ENCODE measurements at places on chromosomes 2 and 18. TPM values are rescaled to one million over a fixed set of nuclear protein-coding genes. Genes with fewer than 3 reads are reported as not detected.
A peak's percentile ranks its signal among the peaks of the same experiment; 100 is the strongest.

GRCh38 chr2:47274054-47274782 is 119.1 kb upstream of the STPG4 start:
- H3K4me1 ChIP-seq = peaks cover 36% of the 10 kb centered on the region
- H3K36me3 ChIP-seq = no peaks in the 10 kb centered on the region
- H3K27ac ChIP-seq = no peak overlapping the region
- no peak for DNase-seq

The RUFY4 gene
- not detected for total RNA-seq

The RPL31 gene
- total RNA-seq = 756 TPM

- peak; percentile 60 for DNase-seq
- H3K27me3 ChIP-seq = no peaks in the 10 kb centered on the region
- H3K27ac ChIP-seq = no peak overlapping the region
- no peak overlapping the region for H3K4me3 ChIP-seq
- H3K36me3 ChIP-seq = no peaks in the 10 kb centered on the region
Measured at GRCh38 chr18:63951302-63951705, 2.2 kb downstream of the HMSD start.

- H3K4me1 ChIP-seq = peaks cover 4% of the 10 kb centered on the region
- no peaks in the 10 kb centered on the region for H3K27me3 ChIP-seq
- no peak overlapping the region for H3K27ac ChIP-seq
- H3K4me3 ChIP-seq = no peak overlapping the region
Measured at GRCh38 chr2:101778102-101778501, 80.6 kb downstream of the MAP4K4 start.

The LOXHD1 gene
- total RNA-seq = not detected

The CD8B2 gene
- not detected for total RNA-seq

- no peak overlapping the region for H3K27ac ChIP-seq
- no peak overlapping the region for H3K4me3 ChIP-seq
- DNase-seq = peak; percentile 18
- peaks cover 68% of the 10 kb centered on the region for H3K27me3 ChIP-seq
- no peaks in the 10 kb centered on the region for H3K4me1 ChIP-seq
Measured at GRCh38 chr18:1998121-1998520, 573.2 kb downstream of the METTL4 start.

DNA sequence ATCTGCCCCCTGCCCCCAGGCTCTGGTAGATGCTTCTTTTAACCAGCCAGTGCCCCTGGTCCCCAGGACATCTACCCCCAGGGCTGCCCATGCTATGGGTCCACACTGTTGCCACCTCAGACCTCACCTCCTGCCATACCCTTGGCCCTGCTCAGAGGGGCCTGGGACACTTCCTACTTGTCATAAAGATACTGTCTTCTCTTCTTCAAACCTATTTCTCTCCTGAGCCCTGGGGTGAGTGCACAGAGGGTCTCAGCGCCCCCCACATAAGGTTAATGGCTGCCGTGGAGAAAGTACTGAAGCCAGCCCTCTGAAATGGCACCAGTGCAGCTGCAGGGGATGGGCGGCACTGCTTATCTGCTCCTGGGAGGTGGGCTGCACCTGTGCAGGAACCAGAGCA is 77.6 kb upstream of the MGAT4A start:
- H3K27me3 ChIP-seq = no peaks in the 10 kb centered on the region
- DNase-seq = no peak
- H3K4me3 ChIP-seq = no peak overlapping the region
- peaks cover 24% of the 10 kb centered on the region for H3K4me1 ChIP-seq
- H3K27ac ChIP-seq = no peak overlapping the region

DNA sequence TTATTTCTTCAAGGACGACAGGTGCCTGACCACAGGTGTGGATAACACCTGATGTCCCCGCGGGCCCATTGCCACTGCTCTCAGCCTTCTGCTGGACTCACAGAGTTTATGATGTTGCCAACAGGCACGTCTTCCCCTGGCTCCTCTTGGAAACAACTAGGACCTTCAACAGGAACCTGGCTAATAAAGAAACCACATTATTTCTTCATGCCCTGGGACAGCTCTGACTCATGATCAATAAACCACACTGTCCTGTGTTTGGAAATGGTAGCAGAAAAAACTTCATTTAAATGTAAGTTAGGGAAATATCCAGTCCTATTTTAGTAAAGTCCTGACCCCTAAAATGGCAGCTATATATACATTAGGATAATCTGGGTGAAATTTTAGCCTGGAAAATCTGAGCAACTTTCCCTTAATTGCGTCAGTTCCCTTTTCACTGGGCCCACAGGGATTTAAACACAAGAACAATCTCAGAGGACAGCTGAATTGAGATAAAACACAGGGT is 158.9 kb downstream of the VAPA start:
- H3K4me3 ChIP-seq = no peak overlapping the region
- peak; percentile 76 for DNase-seq
- peaks cover 23% of the 10 kb centered on the region for H3K27me3 ChIP-seq

DNA sequence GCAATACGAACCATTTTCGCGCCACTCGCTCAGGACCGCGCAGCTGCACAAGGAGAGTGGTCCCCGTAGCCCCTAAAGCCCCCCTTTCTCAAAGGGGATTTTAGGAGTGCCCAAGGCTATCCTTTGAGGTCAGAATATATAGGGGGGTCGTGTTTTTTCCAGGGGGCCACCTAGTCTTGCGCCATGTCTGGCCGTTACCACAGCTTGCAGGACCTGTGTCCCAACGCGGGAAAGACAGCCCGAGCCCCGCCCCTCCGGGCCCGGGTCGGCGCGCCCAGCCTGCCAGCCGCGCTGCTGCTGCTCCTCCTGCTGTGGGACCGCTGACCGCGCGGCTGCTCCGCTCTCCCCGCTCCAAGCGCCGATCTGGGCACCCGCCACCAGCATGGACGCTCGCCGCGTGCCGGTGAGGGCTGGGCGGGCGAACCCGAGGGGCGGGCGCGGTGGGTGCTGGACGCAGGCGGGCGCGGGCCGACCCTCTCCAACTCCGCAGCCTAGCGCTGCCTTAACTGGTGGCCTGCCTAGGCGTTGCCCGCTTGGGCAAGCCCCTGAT is at the start of gene CDCA7:
TSS of gene CDCA7 (plus strand) at position 291 of the 550 bp plus-strand sequence. CDS start at position 383, 92 bp downstream.
- H3K4me3 ChIP-seq = peak within 1 kb of the TSS; percentile 79
- H3K36me3 ChIP-seq = peaks cover 13% of the 10 kb centered on the region
- peak within 1 kb of the TSS; percentile 69 for H3K27ac ChIP-seq
- H3K4me1 ChIP-seq = peaks cover 20% of the 10 kb centered on the region

DNA sequence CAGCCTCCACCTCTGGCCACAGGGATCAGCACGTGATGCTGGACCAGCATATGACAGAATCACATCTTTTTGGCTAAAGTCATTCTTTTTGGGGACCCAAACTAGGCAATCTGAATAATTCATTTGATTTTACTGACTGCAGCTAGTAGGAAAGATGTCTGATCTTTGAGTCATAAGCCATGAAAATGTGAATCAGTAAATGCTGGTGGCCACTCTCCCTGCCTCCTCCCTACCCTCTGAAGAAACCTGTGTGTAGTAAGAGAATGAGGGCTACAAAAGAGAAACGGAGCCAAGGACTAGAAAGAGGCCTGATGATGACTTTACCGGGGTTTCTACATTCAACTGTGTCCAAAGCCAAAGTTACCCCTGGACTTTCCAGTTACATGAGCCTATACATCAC is 10.1 kb upstream of the LRPPRC start:
- no peaks in the 10 kb centered on the region for H3K36me3 ChIP-seq
- H3K27me3 ChIP-seq = peaks cover 33% of the 10 kb centered on the region
- H3K27ac ChIP-seq = no peak overlapping the region
- DNase-seq = peak; percentile 16
- H3K4me1 ChIP-seq = no peaks in the 10 kb centered on the region
- no peak overlapping the region for H3K4me3 ChIP-seq

DNA sequence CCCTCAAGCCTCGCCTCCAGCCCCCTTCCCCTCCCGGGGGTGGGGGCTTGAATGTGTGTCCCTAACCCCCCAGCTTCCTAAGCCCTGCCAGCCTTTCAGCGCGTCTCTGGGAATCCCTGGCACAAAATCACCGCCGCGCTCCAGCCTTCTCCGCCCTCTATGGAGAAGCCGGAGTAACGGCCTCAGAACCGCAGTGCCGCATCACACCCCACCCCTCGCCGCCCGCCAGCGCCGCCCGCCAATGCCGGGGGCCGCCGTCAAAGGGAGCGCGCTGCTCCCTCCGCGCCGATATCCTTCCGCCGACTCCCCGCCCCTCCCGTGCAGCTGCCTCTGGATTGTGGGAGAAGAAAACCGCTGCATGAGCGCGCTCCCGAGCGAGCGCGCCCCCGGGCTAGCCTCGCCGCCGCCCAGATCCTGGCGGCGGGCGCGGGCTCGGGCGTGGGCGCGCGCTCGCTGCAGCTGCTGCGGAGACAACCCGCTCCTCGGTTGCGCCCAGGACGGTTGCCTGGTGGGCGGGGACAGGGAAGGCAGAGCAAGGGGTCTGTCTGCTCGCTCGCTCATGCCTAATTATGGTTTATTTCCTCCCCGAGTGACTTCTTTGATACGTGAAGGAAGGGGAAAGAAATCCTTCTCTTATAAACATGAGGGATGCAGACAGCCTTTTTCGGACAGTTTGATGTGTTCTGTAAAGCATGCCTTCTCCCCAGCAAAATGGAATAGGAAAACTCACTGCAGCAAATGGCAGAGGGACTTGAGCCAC is at the start of gene CCDC88A:
TSS of gene CCDC88A (minus strand) at position 178 of the 760 bp plus-strand sequence. CDS start 777 bp downstream, outside the sequence.
- no peaks in the 10 kb centered on the region for H3K27me3 ChIP-seq
- H3K4me1 ChIP-seq = peaks cover 23% of the 10 kb centered on the region
- no peak within 1 kb of the TSS for H3K27ac ChIP-seq
- peak within 1 kb of the TSS; percentile 82 for H3K4me3 ChIP-seq
- no peaks in the 10 kb centered on the region for H3K36me3 ChIP-seq
- peak; percentile 94 for DNase-seq

The SPP2 gene
- total RNA-seq = not detected

DNA sequence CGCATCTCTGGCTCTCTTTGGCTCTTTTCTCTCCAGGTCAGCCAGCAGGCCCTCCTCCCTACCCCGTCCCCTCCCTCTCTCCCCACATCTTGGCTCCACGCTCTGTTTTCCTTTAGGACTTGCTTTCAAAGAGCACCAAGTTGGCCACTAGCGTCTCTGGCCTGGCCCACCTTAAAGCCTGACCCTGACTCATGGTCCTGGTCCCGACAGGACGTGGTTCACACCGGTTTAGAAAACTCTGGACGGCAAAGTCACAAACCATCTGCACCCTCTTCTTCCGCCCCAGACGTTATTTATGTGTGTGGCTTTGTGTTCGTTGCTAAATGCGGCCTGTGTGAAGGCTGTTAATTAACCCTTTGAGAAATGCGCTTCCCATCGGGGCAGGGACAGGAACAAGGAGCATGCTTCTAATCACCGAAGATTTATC is 169.0 kb upstream of the HAAO start:
- peaks cover 12% of the 10 kb centered on the region for H3K4me1 ChIP-seq
- no peaks in the 10 kb centered on the region for H3K27me3 ChIP-seq
- no peak overlapping the region for H3K27ac ChIP-seq
- H3K36me3 ChIP-seq = no peaks in the 10 kb centered on the region

- H3K27ac ChIP-seq = no peak overlapping the region
- no peak for DNase-seq
- H3K27me3 ChIP-seq = no peaks in the 10 kb centered on the region
- H3K36me3 ChIP-seq = peaks cover 37% of the 10 kb centered on the region
- H3K4me1 ChIP-seq = peaks cover 2% of the 10 kb centered on the region
Measured at GRCh38 chr2:241417626-241418025, 61.5 kb downstream of the FARP2 start.

DNA sequence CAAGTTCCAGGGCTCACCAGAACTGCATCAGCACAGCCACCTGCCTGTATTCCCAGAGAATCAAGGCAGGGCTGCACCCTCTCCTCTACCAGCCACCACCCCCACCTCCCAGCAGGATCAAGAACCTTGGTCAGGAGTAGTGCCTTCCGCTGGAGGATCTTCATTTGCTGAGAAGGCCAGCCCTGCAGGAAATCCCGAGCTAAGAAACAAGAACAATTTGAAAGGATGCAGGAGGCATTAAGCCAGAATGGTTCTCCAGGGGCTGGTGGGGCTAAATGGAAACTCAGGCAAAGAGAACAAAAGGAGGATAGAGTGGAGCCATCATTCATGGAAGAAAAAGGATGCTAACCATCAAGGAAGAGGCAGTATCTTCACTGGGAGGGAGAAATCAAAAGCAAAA is 147.3 kb upstream of the SLC14A2 start:
- H3K27me3 ChIP-seq = no peaks in the 10 kb centered on the region
- no peaks in the 10 kb centered on the region for H3K36me3 ChIP-seq
- no peak overlapping the region for H3K27ac ChIP-seq
- no peaks in the 10 kb centered on the region for H3K4me1 ChIP-seq
- DNase-seq = no peak

- no peak overlapping the region for H3K4me3 ChIP-seq
- no peak for DNase-seq
- H3K36me3 ChIP-seq = no peaks in the 10 kb centered on the region
- no peaks in the 10 kb centered on the region for H3K27me3 ChIP-seq
- no peak overlapping the region for H3K27ac ChIP-seq
Measured at GRCh38 chr18:12772111-12772510, 69.3 kb downstream of the PSMG2 start.

DNA sequence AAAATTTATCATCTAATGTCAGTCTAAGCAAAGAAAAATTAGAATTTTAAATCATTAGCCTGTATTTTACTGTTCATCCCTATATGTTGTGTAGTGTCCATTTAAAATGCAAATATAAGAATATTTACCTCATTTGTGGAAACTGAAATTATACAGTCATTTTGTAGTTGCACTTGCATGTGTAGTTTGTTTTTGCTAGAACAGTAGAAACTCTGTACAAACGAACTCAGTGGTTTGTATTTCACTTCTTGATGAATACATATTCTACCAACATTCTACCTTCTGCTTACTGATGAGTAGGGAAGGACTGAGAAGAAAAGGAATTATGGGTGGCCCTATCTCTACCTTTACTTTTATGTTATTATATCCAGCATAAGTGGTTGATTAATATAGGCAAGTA is 29.7 kb downstream of the BMPR2 start:
- DNase-seq = no peak
- H3K27me3 ChIP-seq = no peaks in the 10 kb centered on the region
- H3K36me3 ChIP-seq = no peaks in the 10 kb centered on the region
- no peak overlapping the region for H3K27ac ChIP-seq
- no peaks in the 10 kb centered on the region for H3K4me1 ChIP-seq

The ATOH8 gene
- 0.04 TPM for total RNA-seq

The PHOSPHO2 gene
- total RNA-seq = 5.9 TPM

DNA sequence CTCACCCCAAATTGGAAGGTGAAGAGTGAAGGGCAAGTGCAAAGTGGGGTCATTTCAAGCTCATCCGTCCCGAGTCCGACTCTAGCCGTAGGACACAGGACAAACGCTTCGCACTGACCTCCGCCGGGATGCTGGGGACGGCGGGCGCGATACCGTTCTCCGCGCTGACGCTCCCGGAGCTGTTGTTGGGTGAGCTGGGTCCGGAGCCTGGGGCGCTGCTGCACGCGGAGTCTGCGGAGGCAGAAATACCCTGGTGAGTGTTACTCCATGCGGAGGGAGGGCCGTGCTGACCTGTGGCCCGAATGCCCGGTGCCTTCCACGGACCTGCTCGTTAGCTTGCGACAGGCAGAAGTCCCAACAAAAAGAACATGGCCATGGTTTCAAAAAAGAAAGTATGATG is 261.3 kb downstream of the HDAC4 start:
- peaks cover 4% of the 10 kb centered on the region for H3K4me1 ChIP-seq

The UPP2 gene
- total RNA-seq = not detected

The FTCDNL1 gene
- total RNA-seq = 0.52 TPM

- no peaks in the 10 kb centered on the region for H3K27me3 ChIP-seq
- H3K27ac ChIP-seq = no peak overlapping the region
- peaks cover 27% of the 10 kb centered on the region for H3K4me1 ChIP-seq
- H3K36me3 ChIP-seq = no peaks in the 10 kb centered on the region
- no peak overlapping the region for H3K4me3 ChIP-seq
Measured at GRCh38 chr2:18721038-18721922, 131.9 kb upstream of the NT5C1B start.

All from PC-3 (cell line).